ENCODE measurements at places on chromosomes 1 and 21.

GRCh38 chr1:230456478-230456877, 30.3 kb upstream of the PGBD5 start:
- DNase-seq: no peak

DNA sequence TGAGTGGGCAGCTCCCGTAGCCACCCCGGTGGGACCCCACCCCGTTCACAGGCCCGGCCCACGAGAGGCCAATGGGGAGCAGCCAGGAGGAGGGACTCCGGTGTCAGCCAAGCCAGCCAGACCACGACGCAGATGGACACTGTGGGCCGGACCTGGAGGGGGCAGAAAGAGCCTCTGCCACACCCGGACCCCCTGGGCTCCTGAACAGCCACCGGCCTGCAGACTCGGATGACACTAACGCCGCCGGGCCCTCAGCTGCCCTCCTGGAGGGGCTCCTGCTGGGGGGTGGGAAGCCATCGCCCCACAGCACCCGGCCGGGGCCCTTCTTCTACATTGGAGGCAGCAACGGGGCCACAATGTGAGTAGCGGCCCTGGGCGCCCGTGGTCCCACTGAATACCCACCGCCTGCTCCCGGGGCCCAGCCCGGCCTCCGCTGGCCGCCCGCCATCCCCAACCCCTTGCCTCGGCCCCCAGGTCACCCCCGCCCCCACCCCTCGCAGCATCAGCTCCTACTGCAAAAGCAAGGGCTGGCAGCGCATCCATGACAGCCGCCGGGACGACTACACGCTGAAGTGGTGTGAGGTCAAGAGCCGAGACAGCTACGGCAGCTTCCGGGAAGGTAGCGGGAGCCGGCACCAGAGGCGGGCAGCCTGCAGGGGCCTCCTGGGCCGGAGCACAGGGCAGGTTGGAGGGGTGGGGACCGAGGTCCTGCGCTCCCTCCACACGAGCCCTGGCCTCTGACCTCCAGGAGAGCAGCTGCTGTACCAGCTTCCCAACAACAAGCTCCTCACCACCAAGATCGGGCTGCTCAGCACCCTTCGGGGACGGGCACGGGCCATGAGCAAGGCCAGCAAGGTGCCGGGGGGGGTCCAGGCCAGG, 6.5 kb downstream of the TTLL10 start:
- no peak for DNase-seq

DNA sequence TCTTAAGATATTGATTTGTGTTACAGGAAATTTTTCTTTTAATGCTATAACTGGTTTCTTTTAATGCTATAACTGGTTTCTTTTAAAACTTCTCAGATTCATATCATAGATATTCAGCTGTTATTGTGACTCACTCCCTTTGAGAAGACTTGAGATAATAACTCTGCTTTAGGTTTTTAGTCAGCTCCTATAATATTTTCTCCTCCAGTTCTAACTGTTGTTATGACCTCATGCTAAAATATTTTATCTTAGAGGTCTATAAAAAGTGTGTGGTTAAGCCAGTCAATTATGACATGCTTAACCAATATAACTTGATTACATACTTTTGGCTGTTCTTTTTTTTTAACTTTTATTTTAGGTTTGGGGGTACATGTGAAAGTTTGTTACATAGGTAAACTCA, 280.2 kb downstream of the PTGER3 start:
- DNase-seq: no peak

- no peak for DNase-seq
Measured at GRCh38 chr1:87279536-87279875, 49.2 kb upstream of the LMO4 start.

DNA sequence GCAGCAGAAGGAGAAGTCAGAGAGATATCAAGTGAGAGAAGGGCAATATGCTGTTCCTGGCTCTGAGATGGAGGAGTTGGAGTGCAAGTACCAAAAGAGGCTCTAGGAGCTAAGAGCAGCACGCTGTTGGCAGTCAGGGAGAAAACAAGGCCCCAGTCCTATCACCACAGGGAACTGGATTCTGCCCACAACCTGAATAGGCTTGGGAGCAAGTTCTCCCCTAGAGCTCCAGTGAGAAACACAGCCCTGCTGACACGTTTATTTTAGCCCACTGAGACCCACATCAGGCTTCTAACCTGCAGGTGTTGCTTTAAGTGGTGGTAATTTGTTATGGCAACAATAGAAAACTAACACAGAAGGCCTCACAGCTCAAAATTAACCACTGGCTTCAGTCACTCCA, 31.8 kb upstream of the ZNF644 start:
- DNase-seq: no peak

GRCh38 chr1:20993716-20994575, 182.8 kb downstream of the EIF4G3 start:
- DNase-seq: no peak

GRCh38 chr1:24897263-24898151, 32.6 kb downstream of the RUNX3 start:
- DNase-seq: no peak

DNA sequence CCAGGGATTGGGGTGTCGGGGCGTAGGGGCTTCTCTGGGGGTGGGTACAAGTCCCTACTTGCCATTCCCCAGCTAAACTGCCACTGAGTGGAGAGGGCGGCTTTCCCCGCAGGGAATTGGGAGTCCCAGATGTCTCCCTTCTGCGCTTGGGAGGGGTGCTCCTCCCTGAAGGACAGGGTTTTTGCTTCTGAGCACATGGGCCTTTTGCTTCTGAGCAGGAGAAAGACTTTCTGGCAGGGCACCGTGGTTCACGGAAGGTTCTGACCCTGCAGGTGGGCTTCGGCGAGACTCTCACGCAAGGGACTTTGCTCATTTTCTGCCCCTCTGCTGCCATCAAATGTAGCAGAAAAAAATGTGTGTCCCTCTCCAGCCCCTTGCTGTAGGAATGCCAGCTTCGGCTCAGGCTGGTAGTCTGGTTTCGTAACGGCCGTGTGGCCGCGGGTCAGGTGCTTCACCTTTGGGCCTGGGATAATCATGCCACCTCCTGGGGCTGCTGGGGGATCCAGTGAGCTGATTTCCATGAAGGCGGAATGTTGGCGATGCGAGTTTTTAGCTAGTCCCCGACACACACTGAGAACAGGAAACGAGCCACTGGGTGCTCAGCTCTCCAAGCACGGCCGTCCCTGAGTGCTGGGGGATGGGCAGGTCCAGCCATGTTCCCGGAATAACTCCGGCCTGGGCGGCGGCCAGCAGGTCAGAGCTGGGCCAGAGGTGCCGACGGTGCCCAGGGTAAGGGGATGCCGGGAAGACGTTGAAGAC, 364.0 kb downstream of the CAMTA1 start:
- DNase-seq: no peak

DNA sequence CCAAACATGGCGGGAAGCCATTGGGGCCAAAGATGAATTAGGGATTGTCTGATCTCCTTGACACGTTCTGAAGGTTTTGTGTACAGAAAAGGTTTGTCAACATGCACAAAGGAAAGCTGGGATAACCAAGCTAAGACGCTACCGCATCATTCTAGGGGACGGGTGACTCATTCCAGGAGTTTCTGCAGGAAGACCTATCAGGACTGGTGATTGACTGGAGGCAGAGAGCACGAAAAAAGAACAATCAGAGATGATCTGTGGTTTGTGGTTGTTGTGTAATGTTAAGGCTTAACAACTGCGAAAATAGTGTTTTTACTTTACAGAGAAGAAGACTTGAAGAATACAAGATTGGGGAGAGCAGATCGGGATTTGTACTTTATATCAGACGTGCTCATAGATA, 22.2 kb upstream of the ERG start:
- no peak for DNase-seq

GRCh38 chr21:35113064-35113463, 64.0 kb upstream of the RUNX1 start:
- no peak for DNase-seq

DNA sequence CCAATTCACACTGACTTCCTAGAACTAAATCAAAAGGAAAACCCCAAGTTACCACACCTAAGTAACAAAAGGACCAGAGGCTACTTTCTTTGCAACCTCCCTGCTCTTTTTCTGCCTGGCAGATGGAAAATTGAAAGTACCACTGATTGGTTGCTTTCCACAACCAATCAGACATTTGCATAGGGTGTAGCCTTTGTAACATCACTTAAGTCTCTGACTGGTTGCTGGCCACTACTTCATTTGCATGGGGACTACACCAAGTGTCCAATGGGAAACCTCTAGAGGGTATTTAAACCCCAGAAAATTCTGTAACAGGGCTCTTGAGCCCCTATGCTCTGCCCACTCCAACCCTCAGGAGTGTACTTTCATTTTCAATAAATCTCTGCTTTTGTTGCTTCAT, 365.0 kb downstream of the LTN1 start:
- peak; percentile 37 for DNase-seq

- DNase-seq: no peak
Measured at GRCh38 chr1:8121261-8122159, 95.4 kb upstream of the ERRFI1 start.

GRCh38 chr21:46221664-46222435, 6.7 kb downstream of the LSS start:
- DNase-seq: no peak
